Pancreas (tissue), 10 donors: ENCODE measurements at places on chromosomes 12 and 14.

- no peaks in the 10 kb centered on the region for H3K4me1 ChIP-seq
- H3K4me3 ChIP-seq, result no peak overlapping the region
- no peaks in the 10 kb centered on the region for H3K27me3 ChIP-seq
- DNase-seq, result peak; percentile 35
- H3K36me3 ChIP-seq, result no peaks in the 10 kb centered on the region
These were observed 6.6 kb upstream of the PLEK2 start for GRCh38 chr14:67418401-67419191.

GRCh38 chr14:103136388-103137271 is 13.4 kb downstream of the TNFAIP2 start:
- H3K27me3 ChIP-seq, result no peaks in the 10 kb centered on the region
- H3K36me3 ChIP-seq, result no peaks in the 10 kb centered on the region
- H3K27ac ChIP-seq, result no peak overlapping the region
- DNase-seq, result no peak
- H3K4me3 ChIP-seq, result no peak overlapping the region
- no peaks in the 10 kb centered on the region for H3K4me1 ChIP-seq

GRCh38 chr12:2957816-2958431 is 1.3 kb upstream of the TEAD4 start:
- no peaks in the 10 kb centered on the region for H3K27me3 ChIP-seq
- no peaks in the 10 kb centered on the region for H3K4me1 ChIP-seq
- peak overlapping the region; percentile 69 for H3K27ac ChIP-seq

- H3K27ac ChIP-seq, result no peak overlapping the region
- H3K4me1 ChIP-seq, result no peaks in the 10 kb centered on the region
- no peaks in the 10 kb centered on the region for H3K36me3 ChIP-seq
- H3K27me3 ChIP-seq, result no peaks in the 10 kb centered on the region
These were observed 37.5 kb downstream of the LRTM2 start for GRCh38 chr12:1857821-1858220.

DNA sequence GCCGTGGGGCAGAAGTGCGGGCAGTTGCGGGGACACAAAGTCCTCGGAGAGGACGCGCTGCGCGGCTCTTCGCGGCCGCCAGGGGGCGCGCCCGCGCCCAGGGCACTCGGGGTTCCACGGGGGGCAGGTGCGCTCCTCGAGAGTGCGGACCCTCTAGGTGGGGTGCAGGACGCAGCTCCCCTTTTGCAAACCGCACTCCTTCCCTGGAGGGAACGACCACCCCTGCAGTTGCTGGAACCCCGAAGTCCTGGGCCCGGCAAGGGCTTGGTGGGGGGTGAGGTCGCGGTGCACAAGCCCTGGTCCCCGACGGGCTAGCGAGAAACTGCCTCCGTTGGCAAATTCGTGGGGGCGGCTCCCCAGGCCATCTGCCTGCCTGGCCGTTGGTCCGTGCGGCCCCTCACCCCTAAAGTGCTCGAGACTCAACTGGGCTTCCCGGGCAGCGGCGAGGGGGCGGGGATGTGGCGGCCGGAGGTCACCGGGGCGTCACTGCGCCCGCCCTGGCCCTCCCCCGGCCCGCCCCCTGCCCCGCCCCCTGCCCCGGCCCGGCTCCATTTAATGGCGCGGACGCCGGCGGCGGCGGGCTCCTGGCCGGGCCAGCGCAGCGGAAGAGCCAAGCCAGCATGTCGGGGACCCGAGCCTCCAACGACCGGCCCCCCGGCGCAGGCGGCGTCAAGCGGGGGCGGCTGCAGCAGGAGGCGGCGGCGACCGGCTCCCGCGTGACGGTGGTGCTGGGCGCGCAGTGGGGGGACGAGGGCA is at the start of gene ADSS1:
Gene ADSS1 (plus strand): TSS at position 579 of the 756 bp plus-strand sequence. CDS start 42 bp downstream, at position 621.
- H3K27ac ChIP-seq, result peak within 1 kb of the TSS; percentile 26
- H3K36me3 ChIP-seq, result no peaks in the 10 kb centered on the region

- no peaks in the 10 kb centered on the region for H3K27me3 ChIP-seq
- H3K36me3 ChIP-seq, result no peaks in the 10 kb centered on the region
- no peak overlapping the region for H3K27ac ChIP-seq
- no peak for DNase-seq
- no peak overlapping the region for H3K4me3 ChIP-seq
These were observed 1.5 kb upstream of the CLEC12A start for GRCh38 chr12:9969673-9970072.

- H3K4me3 ChIP-seq, result no peak overlapping the region
- H3K27me3 ChIP-seq, result no peaks in the 10 kb centered on the region
- peak; percentile 80 for DNase-seq
- H3K27ac ChIP-seq, result no peak overlapping the region
- no peaks in the 10 kb centered on the region for H3K36me3 ChIP-seq
These were observed 8.6 kb downstream of the PMEL start for GRCh38 chr12:55957106-55957859.

DNA sequence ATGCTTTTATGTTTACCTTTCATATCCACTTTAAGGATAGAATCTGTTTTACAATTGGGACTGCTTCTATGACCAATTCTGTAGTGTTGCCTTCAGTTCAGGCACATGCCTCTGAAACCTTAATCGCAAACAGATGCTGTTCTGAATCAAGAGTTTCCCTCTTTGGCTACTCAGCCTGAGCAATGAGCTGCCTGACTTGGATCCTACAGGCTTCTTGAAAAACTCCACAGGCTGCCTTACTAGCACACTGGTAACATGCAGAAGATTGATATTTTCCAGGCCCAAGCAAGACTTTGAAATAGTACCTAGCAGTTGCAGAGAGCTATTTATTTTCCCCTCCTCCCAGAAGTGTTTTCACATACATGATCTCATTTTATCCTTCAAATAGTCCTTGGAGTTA is 34.8 kb upstream of the PMCH start:
- H3K27ac ChIP-seq, result no peak overlapping the region
- no peaks in the 10 kb centered on the region for H3K36me3 ChIP-seq
- H3K4me1 ChIP-seq, result no peaks in the 10 kb centered on the region

- H3K27me3 ChIP-seq, result no peaks in the 10 kb centered on the region
- no peaks in the 10 kb centered on the region for H3K36me3 ChIP-seq
- no peak overlapping the region for H3K4me3 ChIP-seq
- DNase-seq, result no peak
These were observed 798.9 kb downstream of the SLC6A15 start for GRCh38 chr12:84113666-84114065.

GRCh38 chr12:107440606-107441005 is 245.0 kb upstream of the PWP1 start:
- no peaks in the 10 kb centered on the region for H3K27me3 ChIP-seq
- H3K36me3 ChIP-seq, result no peaks in the 10 kb centered on the region
- no peak for DNase-seq
- no peak overlapping the region for H3K4me3 ChIP-seq

DNA sequence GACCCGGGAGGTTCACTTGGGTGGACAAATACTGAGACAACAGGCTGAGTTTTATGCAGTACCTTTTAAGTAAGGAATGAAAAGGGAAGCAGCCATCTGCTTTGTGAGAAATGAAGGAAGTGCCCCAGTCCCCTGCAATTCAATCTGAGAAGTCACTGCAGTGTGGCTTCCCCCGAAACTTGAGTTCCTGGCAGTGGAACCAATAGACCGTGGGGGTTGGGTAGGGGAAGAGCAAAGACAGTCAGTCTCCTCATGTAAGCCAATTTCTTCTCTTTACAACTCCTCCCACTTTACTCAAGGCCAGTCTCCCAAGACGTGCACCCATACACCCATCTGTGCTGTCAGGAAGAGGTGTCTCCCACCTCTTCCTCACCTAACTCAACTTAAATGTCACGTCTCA is 206.5 kb downstream of the BCAT1 start:
- no peak overlapping the region for H3K27ac ChIP-seq
- no peak for DNase-seq
- no peaks in the 10 kb centered on the region for H3K36me3 ChIP-seq
- H3K27me3 ChIP-seq, result no peaks in the 10 kb centered on the region

DNA sequence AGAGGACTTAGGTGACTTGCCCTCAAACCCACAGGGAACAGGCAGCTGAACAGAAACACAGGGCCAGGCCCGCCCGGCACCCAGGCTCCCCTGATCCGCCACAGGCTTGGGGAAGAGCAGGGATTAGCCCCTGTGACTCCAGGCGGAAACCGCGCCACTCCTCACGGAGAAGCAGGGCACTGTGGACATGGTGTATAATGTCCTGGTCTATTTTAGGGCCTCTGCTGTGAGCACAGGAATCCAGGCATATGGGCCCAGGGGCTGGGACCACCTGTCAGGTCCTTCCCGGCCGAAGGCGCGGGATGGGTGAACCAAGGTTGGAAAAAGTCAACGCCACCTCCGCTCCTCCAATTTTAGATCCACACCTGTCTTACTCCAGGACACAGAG is 34.6 kb upstream of the MEG3 start:
- H3K27ac ChIP-seq, result no peak overlapping the region
- DNase-seq, result no peak
- no peaks in the 10 kb centered on the region for H3K36me3 ChIP-seq
- no peaks in the 10 kb centered on the region for H3K27me3 ChIP-seq
- H3K4me3 ChIP-seq, result no peak overlapping the region

GRCh38 chr12:104929977-104930376 is 28.1 kb downstream of the SLC41A2 start:
- no peaks in the 10 kb centered on the region for H3K27me3 ChIP-seq
- H3K36me3 ChIP-seq, result no peaks in the 10 kb centered on the region
- no peak for DNase-seq

DNA sequence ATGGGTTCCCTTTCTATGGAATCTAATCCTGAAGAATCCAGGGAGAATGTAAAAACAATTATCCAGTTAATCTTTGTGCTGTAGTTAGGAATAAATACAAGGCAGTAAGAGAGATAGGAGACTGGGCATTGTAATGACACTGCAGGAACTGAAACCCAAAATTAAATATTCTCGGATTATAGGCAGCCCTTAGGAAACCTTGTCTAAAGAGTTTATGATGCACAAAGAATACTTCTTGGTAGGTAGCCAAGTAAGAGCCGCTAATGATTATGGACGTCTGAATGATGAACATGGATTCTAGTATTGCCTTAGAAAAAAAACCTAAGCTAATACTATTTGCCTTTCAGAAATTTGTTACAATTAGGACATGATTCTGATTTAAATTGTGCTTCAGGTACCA is 165.4 kb upstream of the LRIG3 start:
- DNase-seq, result no peak
- H3K27me3 ChIP-seq, result no peaks in the 10 kb centered on the region
- H3K36me3 ChIP-seq, result no peaks in the 10 kb centered on the region
- H3K4me3 ChIP-seq, result no peak overlapping the region
- no peak overlapping the region for H3K27ac ChIP-seq

DNA sequence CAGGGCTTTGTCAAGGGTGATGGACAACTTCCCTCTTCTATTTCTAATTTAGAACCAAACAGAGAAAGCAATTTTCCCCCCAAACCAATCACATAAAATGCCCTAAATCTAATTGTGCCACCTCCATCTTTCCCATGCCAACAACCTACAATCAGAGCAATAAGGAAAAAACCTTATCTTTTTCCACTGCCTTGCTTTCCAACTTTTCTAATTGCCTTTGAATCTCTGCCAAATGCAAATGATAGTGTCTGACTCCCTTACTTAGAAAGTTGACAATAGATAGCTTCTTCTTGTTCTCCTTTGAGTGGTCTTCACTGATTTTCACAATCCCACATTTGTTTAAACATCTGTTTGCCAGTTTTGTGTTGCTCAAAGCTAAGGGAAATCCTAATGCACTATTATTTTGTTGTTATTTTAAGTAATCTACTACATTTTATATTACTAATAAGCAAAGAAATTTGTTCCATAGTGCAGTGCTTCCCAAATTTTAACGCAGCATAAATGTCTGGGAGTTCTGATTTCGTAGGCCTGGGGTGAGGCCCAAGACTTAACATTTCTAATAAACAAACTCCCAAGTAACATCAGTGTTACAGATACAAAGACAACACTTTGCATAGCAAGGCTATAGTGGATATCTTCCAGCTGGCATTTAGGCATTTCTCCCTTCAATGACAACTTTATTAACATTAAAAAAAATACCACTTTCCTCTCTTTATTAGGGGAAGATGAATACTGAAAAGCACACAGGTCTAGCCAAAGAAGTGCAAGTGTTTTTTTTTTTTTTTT is 696.3 kb upstream of the USP15 start:
- H3K27me3 ChIP-seq, result no peaks in the 10 kb centered on the region
- H3K36me3 ChIP-seq, result no peaks in the 10 kb centered on the region
- no peak for DNase-seq
- no peaks in the 10 kb centered on the region for H3K4me1 ChIP-seq

DNA sequence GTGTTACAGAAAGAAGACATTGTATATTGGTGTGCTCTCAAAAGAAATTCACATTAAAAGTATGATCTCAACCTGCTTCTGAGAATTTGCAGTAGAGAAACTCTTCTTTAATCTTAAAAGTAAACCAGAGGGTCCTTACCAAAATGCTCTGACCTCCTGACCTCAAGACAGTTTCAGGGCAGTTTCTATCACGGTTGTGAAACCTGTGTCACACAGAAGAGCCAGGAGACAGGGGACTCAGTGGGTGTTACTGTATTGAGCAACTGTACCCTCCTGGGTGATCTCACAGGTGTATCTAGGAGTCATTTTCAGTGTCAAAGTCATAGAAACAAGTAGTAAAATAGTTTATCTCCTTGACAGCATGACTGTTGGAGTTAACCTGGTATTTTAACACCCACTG is 178.0 kb downstream of the GRIP1 start:
- no peaks in the 10 kb centered on the region for H3K27me3 ChIP-seq
- DNase-seq, result no peak
- no peak overlapping the region for H3K4me3 ChIP-seq
- no peaks in the 10 kb centered on the region for H3K4me1 ChIP-seq

- H3K4me3 ChIP-seq, result no peak overlapping the region
- no peaks in the 10 kb centered on the region for H3K27me3 ChIP-seq
- no peaks in the 10 kb centered on the region for H3K36me3 ChIP-seq
- no peak overlapping the region for H3K27ac ChIP-seq
- no peak for DNase-seq
These were observed 31.7 kb downstream of the ATP2B1 start for GRCh38 chr12:89676930-89677329.

DNA sequence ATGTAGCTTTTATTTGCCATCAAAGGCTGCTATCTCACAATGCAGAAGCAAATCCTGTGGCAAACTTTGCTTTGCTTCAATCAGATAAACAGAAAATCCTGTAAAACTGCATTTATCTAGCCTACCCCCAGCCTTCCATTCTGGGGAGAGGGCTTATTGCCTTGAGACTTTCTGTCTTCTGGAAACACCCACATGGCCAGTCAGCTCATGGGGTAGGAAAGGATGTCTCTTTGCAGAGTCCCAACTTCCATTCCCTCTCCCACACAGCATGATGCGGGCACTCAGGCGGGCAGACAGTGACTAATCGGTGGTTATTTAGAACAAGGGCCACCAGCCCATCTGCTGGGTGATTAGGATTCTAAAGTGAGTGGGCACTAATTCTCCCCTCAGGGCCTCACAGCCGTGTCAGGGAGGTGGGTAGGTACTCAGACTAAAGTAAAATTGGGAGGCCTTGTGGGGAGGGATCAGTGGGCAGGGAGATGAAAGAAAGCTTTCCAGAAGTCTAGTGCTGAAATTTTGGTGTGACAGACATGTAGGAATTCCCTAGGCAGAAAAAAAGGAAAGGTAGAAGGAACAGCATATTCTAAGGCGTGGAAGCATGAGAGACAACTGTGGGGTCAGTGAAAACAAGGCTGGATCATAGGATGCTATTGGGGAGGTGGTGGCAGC is 720.5 kb downstream of the VRK1 start:
- DNase-seq, result no peak
- H3K27me3 ChIP-seq, result no peaks in the 10 kb centered on the region
- H3K4me3 ChIP-seq, result no peak overlapping the region
- no peaks in the 10 kb centered on the region for H3K36me3 ChIP-seq

GRCh38 chr12:1828856-1829255 is 8.5 kb downstream of the LRTM2 start:
- H3K27ac ChIP-seq, result no peak overlapping the region
- no peak overlapping the region for H3K4me3 ChIP-seq
- H3K4me1 ChIP-seq, result peaks cover 6% of the 10 kb centered on the region
- no peak for DNase-seq
- H3K27me3 ChIP-seq, result no peaks in the 10 kb centered on the region

GRCh38 chr14:20610002-20610765 is 19.0 kb upstream of the RNASE12 start:
- H3K4me3 ChIP-seq, result peak overlapping the region; percentile 86
- peak overlapping the region; percentile 68 for H3K27ac ChIP-seq
- no peaks in the 10 kb centered on the region for H3K4me1 ChIP-seq
- DNase-seq, result peak; percentile 86
- no peaks in the 10 kb centered on the region for H3K36me3 ChIP-seq
- no peaks in the 10 kb centered on the region for H3K27me3 ChIP-seq
